ENCODE measurements at places on chromosomes 4 and X.

- no peak for DNase-seq
These were observed 124.3 kb upstream of the RASGEF1B start for GRCh38 chr4:81595798-81596610.

GRCh38 chr4:147824316-147824715 lies 92.4 kb downstream of the ARHGAP10 start:
- DNase-seq = no peak

DNA sequence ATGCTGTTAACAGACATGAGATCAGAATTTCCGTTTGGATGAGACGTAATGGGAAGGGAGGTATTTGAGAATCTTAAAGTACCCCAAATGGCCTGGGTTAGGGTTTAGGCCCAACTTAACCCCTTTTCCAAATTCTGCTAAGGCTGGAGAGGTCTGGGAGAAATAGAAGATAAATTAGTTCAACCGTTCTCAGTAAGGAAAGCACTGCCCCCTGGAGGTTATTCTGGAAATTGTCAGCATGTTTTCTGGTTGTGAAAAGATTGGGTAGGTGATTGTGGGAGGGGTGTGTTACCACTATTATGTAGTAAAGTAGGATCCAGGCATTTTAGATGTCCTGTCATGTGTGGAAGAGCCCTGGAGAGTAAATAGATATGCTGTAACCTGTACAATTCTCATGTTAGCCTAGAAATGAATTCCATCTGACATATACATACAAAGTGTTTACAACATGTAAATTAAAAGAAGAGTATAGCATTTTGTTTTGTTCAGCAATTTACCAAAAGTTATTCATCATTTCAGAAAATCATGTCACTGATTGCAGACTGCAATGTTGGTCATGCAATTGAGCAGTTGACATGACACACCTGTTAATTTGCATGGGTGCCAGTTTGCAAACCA lies 26.8 kb upstream of the GRXCR1 start:
- DNase-seq = peak; percentile 2

GRCh38 chrX:108366644-108367406 lies 71.4 kb downstream of the COL4A6 start:
- no peak for DNase-seq

DNA sequence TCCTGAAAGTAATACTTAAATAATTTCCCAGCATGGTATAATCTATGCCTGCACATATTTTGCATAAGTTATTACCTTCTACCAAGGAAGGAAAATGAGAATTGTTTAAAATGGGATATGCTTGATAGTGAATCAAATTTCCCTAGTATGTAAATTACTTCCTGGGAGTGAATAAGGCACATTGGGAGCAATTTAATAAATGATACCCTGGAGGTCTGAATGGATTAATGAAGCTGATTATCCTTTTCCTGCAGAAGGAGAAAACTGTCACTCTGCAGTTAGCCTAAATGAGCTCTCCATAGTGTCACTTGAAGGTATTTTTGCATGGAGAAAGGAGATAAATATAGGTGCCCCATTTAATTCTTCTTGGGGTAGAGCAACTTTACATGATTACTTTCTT lies 2212.0 kb downstream of the PCDH7 start:
- no peak for DNase-seq

DNA sequence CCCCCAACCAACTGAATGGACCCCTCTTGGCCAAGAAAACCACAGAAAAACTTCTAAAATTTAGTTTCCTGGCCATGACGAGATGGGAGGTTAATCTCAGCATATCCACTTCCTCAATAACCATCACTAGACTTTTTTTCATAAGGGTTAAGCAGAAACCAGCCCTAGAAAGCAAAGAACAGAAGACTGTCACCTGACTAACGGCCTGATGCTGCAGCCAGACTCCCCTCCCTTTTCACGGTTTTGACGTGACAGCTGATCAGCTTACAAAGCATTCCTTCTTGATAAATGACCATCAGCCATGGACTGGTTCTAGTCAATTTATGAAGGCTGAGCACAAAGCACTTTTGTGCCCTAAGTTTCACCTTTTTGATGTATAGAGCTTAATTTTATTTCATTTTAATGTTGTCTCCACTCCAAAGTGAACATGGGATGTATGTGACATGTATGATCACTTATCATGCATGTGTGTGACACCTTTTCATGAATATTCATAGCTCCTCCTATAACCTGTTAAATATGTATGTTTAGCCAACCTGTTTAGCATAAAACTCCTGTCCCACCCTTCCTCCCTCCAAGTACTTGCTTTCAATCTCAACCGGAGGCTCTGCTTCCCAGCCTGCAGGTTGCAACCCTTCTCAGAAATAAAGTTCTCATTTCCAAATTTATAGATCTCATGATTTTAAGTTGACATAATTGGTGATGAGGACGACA lies 56.3 kb downstream of the SERTM2 start:
- no peak for DNase-seq

DNA sequence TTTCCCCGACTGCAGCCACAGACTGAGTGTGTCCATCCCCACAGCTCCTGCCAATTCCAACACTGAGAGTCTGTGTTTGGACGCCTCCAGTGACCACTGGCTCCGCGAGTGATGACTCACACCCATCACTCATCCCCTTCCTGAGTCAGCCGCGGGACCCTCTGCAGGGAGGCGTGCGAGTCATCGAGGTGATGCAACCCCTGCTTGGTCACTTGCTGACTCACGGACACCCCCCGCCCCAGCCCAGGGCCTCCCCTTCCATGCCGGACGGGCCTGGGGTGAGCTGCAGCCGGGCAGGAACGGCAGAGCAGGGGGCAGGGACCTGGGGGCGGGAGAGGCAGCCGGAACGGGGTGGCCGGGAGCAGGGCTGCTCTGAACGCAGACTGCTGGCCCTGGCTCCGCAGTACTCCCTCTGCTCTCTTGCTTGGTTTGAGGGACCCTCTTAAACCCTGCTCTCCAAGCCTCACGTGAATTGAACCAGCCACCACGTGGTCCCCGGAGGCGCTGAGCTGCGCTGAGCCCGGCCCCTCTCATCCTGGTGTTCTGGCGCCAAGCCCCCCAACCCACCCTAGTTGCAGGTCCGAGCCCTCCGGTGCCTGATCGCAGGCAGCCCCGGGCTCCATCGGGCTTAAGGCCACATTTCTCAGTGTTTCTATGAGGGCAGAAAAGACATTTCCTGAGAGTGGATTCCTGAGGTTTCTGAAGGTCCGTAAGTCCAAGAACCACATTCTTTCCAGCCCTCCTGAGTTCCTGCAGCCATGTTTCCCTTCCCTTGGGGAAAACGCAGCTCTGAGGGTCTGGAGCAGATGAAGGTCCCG lies 32.4 kb downstream of the FGFRL1 start:
- peak; percentile 3 for DNase-seq

- DNase-seq = no peak
These were observed 341.9 kb downstream of the GPM6A start for GRCh38 chr4:175470131-175470530.

DNA sequence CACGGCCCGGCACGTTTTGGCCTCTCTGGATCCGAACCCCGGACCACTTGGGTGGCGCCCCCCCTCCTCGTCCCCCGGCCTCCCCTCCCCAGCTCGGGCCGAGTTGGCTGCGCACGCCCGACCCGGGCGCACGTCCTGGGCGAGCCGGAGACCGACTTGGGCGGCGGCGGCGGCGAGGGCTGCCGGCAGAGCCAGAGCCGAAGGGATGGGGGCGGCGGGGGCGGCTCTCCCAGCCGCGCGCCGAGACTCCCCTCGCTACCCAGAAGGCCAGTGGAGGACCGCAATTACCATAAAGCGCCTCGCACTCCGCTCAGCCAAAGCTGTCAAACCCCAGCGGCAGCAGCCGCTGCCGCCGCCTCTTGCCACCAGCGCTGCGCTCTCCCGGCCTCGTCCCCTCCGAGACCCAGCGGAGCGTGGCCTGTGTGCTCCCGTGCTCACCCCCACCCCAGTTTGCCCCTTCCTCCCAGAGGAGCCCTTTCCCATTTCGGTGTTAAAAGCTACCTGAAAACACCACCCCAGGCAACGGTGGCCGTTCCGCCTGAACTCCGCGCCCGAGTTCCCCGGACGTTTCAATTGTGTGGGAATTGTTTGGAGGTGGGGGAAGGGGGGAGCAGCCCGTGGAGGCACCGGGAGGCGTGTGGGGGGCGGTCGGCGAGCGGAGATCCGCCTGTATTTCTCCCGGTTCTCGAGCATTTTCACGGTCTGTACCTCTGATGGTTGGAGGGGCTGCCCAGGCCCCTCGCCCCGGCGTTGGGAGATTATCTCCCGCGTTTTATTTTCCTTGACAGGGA lies 701 bp upstream of the BCOR start:
- no peak for DNase-seq

- DNase-seq = no peak
These were observed 2.7 kb downstream of the HAND2 start for GRCh38 chr4:173527103-173527891.

All from stimulated activated CD8-positive, alpha-beta memory T cell treated with anti-CD3 and anti-CD28 coated beads, Interleukin-4, amount 100 ng/mL, for 1 hour (primary cell).